ENCODE measurements at places on chromosomes 16 and 17.

GRCh38 chr16:67395458-67396158, 2.3 kb upstream of the TPPP3 start:
- DNase-seq = no peak

- DNase-seq = no peak
Measured at GRCh38 chr16:62585041-62585545, 548.9 kb upstream of the CDH8 start.

DNA sequence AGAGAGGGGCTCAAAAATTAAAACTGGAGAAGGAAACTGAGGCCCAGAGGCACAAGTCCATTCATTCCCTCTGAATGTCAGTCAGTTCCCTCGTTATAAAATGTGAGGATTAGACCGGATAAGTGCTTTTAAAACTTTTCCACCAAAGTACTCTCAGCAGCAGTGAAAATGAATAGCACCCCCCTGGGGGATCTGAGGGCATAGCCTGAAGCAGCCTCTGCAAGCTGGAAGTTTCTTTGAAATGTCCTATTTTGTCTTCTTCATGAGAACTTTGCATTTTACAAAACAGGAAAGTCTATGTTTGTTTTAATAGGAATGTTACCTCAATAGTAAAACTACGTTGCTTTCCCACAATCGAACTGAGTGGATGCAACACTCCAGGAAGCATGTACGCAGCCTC, 273.0 kb downstream of the CEP112 start:
- DNase-seq = no peak

DNA sequence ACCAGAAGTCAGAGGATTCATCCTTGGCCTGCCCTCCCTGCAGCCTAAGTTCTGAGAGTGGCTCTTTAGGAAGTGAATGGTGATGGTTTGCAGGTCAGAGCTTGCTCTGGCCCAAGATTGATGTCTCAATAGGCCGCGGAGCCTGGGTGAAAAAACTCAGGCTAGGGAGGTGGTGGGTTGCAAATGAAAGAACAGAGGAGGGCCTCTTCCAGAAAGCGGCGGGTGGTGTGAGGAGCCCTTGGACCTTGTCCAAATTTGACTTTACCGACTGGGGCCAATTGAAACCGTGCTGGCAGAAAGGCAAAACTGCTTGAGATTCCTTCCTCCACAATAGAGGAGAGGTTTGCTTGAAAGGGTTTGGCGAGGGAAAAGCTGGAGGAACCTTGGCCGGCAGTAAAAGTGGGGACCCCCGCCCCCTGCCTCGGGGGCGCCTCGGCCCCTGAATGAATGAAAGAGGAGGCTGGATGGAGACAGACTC, 331.3 kb downstream of the SEC14L1 start:
- DNase-seq = no peak

DNA sequence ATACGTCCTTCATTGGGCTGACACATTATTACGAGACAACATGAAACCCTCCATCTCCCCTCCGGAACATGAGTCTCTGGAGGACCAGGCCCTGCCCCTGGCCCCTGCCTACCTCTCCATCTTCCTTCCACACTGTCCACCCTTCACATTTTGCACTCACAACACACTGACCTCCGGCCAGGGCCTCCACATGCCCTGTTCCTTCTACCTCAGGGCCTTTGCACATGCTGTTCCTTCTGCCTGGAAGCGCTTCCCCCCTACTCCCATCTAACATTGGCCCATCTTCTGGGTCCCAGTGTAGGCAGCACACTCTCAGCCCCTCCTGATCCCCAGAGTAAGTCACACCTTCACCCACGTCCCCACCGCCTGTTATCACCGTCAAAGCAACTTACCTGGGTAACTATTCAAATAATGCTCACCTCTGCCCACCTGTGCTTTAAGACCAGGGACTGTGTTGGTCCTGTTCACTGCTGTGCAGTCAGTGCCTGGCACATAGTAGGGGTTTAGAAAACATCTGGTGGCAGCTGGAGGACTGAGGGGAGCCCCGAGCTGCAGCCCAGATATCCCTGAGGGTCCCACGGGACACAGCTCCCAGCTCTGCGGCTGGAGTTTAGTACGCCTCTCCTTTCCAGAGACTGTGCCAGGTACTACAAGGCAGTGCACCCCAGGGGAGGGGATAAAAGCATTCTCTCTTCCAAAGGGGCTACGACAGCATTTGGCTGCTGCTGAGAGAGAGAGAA, 27.2 kb downstream of the RPH3AL start:
- no peak for DNase-seq

DNA sequence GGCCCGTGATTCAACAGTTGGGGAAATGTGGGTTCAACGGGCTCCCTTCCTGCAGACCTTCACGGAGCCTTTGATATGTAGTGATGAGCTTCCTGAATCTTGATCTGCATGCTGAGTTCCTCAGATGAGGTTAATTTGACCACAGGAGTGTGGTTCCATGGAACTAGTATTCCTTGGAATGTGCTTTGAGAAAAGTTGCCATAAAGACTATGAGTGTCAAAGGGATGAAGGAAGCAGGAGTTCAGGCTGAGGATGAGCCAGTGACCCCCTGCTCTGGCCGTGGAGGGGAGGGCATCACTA, 229.2 kb downstream of the MSI2 start:
- no peak for DNase-seq

GRCh38 chr17:42937712-42938596, 26.3 kb downstream of the AARSD1 start:
- peak; percentile 26 for DNase-seq

GRCh38 chr17:75346906-75347305, 57.7 kb upstream of the SLC25A19 start:
- no peak for DNase-seq

GRCh38 chr16:74737521-74737920, 36.9 kb upstream of the MLKL start:
- DNase-seq = no peak

DNA sequence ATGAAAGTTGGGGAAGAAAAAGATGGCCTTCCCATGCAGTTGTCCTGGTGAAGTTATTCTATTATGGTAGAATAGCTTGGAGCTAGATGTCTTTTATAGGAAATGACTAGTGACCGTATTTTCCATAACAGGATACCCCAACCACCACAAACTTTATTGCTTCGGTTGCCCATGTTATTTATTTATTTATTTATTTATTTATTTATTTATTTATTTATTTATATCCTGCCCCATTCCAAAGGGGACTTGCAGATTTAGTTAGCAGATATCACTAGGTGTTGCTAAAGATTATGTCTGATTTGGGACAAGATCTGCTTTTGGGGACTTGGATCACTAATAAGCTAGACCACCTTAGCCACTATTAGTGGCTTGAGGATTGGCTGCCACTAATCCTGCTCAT, 68.3 kb downstream of the ARHGAP44 start:
- DNase-seq = no peak
